Cerebellar nuclear complex (tissue), 1 donor: ENCODE measurements at places on chromosomes 13 and 19.

DNA sequence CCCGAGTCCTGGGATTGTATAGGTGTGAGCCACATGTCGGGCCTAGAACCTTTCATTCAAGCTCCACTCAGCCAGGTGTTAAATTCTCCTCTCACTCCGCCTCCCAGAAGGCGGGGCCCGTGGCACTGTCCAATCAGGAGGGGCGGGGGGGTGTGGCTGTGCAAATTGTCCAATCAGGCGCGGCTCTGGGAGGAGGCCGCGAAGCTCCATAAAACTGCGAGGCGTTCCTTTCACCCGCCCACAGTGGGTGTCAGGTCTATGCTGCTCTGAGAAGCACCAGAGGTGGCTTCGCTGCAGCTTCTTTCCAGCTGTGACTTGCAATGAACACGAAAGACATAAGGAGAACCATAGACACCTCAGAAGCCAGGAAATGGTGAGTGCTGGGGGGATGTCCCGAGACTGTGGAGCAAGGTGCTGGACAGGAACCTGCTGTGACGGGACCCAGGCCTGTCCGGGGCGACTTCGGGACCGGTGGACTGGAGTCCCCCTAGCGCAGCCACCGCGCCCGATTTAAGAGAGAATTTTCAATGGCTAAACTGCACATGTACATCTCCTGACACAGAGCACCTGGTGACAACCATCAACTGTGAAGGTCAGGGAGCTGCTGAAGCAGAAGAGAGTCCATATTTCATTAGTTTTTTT lies 3.0 kb upstream of the ZNF136 start:
- no peak for DNase-seq

DNA sequence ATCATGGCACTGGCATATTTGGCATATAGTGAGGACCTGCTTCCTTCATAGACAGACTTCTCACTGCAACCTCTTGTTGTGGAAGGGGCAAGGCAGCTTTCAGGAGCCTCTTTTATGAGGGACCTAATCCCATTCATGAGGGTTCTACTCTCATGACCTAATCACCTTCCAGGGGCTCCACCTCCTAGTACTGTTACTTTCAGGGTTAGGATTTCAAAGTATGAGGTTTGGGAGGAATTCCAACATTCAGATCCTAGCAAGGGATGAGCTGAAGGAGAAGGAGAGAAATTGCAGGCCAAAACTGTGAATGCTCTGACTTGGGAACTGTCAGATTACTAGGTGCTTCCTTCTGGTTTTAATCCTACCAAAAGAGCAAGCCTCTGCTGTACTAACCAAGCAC lies 87.8 kb downstream of the LMO7 start:
- DNase-seq: no peak

DNA sequence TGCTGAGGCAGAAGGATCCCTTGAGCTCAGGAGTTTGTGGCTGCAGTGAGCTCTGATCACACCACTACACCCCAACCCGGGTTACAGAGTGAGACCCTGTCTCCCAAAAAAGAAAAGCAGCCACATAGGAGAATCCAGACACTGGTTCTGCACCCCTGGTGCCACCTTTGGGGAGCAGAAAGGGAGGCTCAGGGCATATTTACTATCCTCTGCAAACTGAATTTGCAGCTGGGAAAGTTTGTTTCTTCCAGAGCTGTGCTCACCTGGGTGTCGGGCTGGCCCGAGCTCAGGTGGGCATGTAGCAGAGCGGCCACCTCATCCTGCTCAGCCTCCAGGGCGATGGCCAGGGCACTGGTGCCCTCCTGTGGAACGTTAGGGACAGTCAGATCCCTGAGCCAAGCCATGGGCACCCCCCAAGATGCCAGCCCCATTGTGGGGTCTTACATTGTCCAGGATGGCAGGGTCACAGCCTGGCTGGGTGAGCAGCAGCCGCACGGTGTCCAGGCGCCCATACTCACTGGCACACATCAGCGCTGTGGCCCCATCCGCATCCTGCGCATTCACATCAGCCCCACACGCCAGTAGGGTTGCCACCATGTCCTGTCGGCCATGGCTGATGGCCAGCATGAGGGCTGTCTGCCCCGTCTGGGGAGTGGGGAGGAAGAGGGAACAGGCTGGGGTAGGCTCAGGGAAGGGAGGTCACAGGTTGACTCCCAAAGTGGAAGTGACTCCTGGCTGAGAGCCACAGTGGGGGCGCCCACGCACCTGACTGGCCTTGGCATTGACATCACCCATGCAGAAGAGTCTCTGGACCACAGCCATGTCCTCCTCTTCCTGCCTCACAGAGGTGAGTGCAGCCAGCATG lies 3.1 kb downstream of the RPS28 start:
- no peak for DNase-seq

GRCh38 chr13:18232994-18233782 lies 948.4 kb downstream of the TUBA3C start:
- DNase-seq: no peak

DNA sequence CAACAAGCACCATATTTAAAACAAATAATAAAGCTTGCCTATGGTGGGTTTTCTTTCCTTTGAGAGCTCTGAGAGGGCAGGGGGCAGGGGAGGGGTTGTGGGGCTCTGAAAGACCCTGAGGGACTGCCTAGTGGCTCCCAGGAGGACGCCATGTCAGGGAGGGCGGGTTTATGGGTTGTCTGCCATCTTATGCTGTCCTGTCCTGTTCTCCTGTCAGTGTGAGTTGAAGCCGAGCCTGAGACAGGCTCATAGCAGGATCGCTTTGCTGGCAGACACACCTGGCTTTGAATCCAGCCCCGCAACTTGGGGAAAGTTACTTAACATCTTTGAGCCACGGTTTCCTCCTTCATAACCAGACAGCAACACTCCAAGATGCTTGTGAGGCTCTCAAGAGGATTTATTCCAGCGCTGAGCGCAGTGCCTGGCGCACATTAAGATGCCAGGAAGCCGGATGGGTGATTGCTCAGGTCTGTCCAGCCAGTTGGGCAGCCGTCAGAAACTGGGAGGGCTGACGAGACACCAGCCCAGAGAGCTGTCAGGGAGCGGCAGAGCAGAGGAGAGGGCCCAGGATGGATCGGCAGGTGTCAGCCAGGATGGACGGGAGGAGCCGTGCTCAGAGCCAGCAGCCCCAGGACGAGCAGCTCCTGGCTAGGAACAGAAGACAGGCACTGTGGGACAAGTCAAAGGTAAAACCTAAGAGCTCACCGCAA lies 36.8 kb upstream of the C1QTNF9 start:
- DNase-seq: no peak
